ENCODE measurements at places on chromosomes 11 and 22.

GRCh38 chr11:98260983-98261382 is 759.8 kb upstream of the CNTN5 start:
- no peak for DNase-seq

- no peak for DNase-seq
Measured at GRCh38 chr11:13324709-13325108, 47.1 kb downstream of the BMAL1 start.

DNA sequence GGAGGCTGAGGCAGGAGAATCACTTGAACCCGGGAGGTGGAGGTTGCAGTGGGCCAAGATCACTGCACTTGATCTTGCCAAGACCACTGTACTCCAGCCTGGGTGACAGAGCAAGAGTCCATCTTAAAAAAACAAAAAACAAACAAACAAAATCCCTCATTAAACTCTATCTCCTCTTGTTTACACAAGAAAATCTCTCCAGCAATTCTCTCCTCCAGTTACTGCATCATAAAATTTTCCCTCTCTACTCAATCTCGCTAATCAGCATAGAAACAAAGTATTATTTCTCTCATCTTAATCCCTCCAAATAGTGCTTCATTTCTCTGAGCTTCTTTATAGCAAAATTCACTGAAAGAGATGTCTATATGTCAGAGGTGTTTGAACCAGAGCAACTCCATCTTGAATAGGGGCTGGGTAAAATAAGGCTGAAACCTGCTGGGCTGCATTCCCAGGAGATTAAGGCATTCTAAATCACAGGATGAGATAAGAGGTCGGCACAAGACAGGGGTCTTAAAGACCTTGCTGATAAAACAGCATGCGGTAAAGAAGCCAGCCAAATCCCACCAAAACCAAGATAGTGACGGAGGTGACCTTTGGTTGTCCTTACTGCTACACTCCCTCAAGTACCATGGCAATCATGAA is 19.8 kb downstream of the MTMR2 start:
- no peak for DNase-seq

- DNase-seq: no peak
Measured at GRCh38 chr11:112797648-112798293, 163.4 kb upstream of the NCAM1 start.

- DNase-seq: no peak
Measured at GRCh38 chr11:124923296-124923695, 4.2 kb downstream of the HEPN1 start.

Data from thoracic aorta (tissue), 2 donors.